Osteoblast (primary cell): ENCODE measurements at places on chromosomes 3 and 15.
A peak's percentile ranks its signal among the peaks of the same experiment; 100 is the strongest.

DNA sequence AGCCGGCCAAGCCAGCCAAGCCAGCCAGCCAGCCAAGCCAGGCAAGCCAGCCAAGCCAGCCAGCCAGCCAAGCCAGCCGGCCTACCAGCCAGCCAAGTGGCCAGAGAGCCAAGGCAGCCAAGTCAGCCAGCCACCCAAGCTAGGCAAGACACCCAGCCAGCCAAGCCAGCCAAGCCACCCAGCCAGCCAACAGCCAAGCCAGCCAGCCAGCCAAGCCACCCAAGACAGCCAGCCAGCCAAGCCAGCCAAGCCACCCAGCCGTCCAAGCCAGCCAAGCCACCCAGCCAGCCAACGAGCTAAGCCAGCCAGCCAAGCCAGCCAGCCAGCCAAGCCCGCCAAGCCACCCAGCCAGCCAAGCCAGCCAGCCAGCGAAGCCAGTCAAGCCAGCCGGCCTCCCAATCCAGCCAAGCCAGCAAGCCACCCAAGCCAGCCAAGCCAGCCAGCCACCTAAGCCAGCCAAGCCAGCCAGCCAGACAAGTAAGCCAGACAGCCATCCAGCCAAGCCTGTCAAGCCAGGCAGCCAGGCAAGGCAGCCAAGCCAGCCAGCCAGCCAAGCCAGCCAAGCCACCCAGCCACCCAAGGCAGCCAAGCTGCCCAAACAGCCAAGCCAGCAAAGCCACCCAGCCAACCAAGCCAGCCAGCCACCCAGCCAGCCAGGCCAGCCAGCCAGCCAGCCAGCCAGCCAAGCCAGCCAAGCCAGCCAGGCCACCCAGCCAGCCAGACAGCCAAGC is 200.5 kb downstream of the GOLGA6L6 start:
- peak; percentile 97 for DNase-seq

DNA sequence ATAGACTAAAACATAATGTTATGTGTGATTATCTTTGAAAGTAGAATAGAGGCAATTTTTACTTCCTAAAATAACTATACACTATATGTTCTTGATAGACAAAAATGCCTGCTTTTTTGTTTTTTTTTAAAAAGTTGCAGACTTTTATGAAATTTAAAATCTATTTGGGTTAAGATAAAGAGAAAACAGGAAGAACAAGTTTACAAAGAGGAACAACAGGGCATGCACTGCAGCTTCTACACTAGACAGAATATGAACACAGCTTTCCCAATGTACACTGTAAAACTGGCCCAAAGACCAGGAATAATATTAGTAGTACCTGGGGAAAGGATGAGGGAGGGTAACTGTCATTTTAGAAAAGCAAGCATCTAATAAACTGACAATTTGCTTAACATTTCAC is 53.7 kb downstream of the NR1I2 start:
- no peak for DNase-seq

GRCh38 chr3:66567077-66567476 is 66.3 kb upstream of the LRIG1 start:
- no peak for DNase-seq

GRCh38 chr3:159829056-159829455 is 159.6 kb upstream of the IL12A start:
- DNase-seq: no peak

- no peak for DNase-seq
Observed at GRCh38 chr3:49745986-49746385, 22.2 kb upstream of the GMPPB start.

DNA sequence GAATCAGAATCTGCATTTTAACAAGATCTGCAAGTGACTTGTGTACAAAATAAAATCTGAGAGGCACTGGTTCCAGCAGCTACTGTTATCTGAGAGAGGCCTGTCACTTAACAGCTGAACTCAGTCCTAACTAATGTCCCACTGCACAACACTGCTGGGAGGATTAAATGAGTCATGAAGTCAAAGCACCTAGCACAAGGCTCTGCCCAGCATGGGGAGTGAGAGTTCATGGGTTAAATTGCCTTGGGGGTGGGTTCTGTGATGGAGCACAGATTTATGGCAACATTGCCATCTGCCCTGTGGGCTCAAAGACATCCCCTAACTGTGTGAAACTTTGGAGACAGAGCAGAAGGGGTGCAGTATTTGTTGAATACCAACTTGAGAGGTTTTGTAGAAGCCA is 250.9 kb downstream of the PLCL2 start:
- no peak for DNase-seq

DNA sequence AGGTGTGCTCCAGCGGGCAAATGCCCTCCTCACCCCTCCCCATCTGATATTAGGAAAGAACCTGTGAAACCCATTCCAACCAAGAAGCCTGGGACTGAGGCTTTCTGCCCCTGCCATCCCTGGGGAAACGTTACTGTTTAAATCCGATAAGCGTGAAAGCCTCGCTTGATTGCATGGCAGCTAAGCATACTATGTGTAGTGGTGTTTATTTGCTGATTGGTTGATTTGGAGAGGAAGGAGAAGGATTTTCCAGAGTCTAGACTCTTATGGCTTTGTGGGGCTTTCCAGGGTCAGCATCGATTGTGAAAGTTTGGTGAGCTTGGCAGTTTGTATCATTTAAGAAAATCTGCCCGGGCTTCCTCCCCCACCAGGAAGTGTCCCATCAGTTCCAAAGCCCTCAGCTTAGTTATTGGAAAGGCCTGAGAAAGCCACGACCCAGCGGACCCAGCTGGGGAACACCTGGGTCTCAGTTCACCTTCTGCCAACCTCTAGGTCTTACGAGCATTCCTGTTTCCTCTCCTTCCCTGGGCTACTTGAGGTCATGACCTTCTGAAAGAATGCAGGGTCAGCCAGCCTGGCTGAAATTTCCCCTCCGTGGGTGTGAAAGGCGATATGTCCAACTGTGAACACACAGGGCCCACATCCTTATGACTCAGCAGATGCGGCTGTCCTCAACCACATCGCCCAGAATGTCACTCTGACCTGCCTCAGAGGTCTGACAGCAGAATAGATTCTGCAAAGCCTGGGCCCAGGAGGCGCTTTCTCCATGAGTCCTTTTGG is 62.8 kb upstream of the HERC1 start:
- DNase-seq: peak; percentile 90

DNA sequence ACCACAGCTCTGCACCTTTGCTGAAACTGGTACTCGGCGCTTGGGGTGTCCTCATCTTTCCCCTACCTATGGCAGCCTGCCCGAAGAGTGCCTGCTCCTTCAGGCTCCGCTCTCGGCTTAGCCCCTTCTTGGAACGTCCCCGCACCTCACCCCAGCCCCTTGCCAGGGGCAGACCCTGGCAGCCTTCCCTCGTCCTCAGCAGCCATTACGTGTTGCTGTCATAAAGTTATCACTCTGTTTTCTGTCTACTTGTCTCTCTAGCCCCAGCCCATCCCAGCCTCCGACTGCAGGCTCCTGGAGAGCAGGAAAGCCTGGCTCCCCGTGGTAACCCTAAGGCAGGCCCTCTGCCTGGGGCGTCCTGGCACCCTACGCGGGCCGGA is 5.1 kb upstream of the BAHD1 start:
- DNase-seq: no peak

DNA sequence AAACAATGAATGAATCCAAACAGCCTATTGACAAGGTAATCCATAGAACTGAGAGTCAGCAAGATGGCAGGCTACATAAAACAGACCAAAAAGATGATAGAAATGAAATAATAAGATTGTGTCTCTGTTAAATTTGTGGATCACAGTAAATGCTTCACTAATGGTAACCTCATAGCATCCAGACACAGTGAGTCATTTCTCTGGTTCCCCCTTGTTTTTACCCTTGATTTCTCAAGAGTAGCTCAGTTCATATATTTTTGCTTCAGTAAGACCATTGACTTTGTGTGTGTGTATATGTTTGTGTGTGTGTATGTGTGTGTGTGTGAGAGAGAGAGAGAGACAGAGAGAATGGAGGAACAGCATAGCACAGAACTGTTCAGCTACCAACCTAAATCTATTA is 546.9 kb downstream of the RBMS3 start:
- no peak for DNase-seq

- DNase-seq: no peak
Observed at GRCh38 chr3:44039006-44039405, 202.7 kb upstream of the TOPAZ1 start.

GRCh38 chr3:48851407-48851806 is 3.7 kb upstream of the PRKAR2A start:
- DNase-seq: no peak

- DNase-seq: no peak
Observed at GRCh38 chr3:107938143-107938542, 152.7 kb downstream of the CD47 start.

GRCh38 chr3:61066800-61067199 is 184.5 kb downstream of the FHIT start:
- DNase-seq: no peak

DNA sequence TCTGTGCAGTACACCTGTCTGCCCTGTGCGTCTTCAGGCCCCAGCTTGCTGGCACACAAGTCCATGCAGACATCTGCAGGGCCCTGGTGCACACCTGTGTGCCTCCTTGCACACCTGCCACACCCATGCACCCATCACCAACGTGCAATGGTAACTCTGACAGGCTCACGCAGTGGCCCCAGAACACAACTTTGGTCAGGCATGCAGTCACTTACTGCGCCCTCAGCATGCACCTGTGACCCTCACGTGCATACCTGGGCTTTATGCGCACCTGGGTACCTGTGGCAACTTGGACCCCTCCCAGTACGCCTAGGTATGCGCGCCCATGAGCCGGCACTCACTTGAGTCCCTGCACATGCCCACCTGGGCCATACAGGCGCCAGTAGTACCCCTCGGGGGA is 1.7 kb downstream of the PLXND1 start:
- no peak for DNase-seq

- peak; percentile 93 for DNase-seq
Observed at GRCh38 chr3:170037463-170038433, at the start of gene GPR160. TSS of gene GPR160 (plus strand) at chr3:170037995. CDS start at chr3:170083973, 45,978 bp downstream.

DNA sequence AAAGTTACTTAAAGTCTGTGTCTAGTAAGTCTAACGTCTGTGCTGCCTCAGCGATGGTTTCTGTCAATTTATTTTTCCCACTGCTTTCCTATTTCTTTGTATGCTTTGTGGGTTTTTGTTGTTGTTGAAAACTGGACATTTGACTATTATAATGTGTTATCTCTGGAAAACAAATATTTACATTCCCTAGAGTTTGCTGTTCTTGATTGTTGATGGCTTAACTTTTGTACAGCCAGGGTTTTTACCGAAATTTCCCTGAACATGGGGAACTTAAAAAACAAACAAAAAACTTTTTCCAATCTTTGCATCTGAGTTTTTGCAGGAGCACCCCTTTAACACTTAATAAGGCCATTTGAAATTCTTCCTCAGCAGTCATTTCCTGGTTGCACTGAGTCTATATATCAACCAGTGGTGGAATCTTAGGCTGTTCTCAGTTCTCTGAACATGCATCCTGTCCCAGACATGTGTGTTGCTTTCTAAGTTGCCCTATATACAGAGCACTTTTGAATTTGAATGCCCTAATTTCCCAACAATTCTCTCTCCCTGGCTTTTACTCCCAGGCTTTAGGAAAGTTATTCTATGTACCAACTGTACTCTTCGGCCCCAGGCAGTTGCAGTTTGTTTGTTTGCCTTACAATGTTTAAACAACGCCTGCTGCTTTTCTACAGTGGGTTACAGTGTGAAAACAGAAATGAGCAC is 11.8 kb upstream of the PIAS1 start:
- DNase-seq: no peak

GRCh38 chr15:40558952-40559742 is 5.7 kb downstream of the CCDC32 start:
- no peak for DNase-seq

- DNase-seq: no peak
Observed at GRCh38 chr15:22262613-22263020, 182.3 kb downstream of the OR4M2 start.

DNA sequence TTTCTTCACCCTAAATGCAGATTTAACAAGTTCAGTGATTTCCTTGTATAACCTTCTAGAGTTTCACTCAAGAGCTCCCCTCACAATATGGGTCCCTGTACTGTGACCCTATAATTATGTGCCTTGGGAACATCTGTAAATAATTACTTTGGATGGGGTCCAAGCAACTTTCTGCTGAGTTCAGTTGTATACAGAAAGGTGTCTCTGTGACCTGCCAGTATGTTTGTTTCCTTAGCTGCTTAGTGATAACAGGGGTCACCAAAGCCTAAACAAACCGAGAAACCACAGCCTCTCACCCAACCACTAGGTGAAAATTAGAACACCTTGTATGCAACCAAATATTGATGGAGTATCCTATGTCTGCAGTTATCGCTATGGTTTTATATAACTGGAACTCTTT is 29.8 kb upstream of the SLC25A36 start:
- no peak for DNase-seq

DNA sequence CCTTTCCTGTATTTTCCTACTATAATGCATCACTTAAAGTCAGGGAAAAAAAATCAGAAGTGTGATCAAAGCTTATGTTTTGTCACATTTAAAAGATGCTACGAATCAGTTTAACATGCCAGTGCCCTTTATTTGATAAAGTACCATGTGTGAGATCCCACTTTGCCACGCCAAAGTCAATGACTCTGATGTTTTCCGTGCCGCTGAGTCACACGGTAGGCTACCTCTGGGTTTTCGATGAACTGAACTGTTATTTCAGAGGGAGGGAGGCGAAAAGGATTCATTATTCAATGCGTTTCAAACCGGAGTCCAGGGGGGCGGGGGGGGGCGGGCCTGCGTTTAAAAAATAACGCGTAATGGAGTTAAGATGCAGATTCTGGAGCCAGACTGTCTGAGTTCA is 203.0 kb downstream of the ABHD5 start:
- peak; percentile 89 for DNase-seq

- no peak for DNase-seq
Observed at GRCh38 chr3:66463730-66464511, 36.9 kb downstream of the LRIG1 start.

- no peak for DNase-seq
Observed at GRCh38 chr3:8574670-8575322, 69.8 kb downstream of the SSUH2 start.

DNA sequence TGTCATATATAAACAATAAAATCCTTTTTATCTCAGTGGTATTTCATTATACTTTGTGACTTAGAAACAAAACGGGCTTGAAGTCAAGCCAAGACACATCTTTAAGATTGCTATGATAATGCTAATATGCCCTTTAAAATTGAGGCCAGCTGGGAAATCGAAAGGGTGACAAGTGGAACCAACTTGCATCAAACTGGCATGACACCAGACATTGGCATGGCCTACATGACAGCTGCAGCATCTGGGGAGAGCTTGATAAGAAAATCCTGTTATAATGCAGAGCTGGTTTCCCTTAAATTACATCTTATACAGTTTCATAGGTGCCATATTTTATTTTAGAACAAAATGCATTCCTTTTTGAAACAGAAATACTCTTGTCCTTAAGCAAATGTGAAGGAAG is 325.2 kb downstream of the ZBBX start:
- no peak for DNase-seq
